ENCODE measurements at places on chromosomes 5 and 9.

GRCh38 chr9:71941998-71942567, 30.6 kb downstream of the C9orf85 start:
- no peak for DNase-seq

- no peak for DNase-seq
Observed at GRCh38 chr5:78971998-78972397, 13.1 kb downstream of the ARSB start.

DNA sequence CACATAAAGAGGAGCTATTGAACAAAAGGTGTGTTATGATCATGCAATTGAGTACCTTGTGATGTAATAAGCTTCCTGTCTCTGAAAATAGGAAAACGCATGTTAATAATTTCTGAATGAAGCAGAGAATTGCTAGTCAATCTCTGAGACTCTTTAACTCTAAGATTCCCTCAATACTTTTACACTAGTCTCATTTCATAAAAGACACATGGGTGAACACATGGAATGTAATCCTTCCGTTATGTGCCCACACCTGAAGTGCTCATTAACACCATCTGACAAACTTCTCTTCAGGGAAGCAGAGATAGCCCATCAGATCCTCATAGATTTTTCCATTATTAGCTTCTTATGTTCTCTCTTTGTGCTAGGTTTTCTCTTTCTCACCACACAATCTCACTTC, 182.4 kb downstream of the TLR4 start:
- no peak for DNase-seq

GRCh38 chr5:131382407-131383395, 118.8 kb downstream of the CDC42SE2 start:
- peak; percentile 27 for DNase-seq

DNA sequence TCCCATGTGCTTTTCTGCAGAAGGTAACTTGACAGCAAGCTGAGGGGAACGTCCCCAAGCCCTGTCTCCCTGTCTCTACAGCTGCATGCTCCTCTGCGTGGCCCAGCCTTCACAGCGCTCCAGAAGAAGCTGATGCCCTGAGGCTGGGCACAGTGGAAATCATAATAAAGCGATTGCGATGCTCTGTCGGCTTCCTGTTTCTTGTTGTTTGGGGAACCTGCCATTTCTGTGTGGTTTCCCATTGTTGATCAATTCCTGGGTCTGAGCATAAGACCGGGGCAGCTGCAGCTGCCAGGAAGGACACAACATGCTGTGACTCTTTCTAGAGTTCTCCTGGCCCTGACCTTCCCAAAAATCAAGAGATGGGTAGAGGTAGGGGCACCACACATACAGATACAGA, 7.2 kb upstream of the DNAJB5 start:
- no peak for DNase-seq

GRCh38 chr5:132342291-132343180, 27.0 kb upstream of the SLC22A5 start:
- no peak for DNase-seq

DNA sequence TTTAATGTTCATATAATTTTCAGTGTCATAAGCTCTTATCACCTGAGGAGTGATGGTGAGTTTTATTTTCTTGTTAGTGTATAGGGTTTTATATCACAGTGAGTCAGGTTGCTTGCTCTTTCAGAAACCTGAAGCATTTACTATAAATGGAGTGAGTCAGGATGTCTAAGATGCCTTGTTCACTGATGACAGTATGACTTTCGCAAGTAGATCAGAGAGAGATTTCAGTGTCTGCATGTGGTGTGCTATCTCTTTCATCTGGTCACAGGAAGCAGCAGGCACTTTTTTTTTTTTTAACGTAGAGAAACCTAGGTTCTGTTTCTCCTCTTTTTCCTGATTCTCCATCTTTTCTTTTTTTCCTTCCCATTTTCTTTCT, 237.1 kb downstream of the DMRTA1 start:
- DNase-seq = no peak

DNA sequence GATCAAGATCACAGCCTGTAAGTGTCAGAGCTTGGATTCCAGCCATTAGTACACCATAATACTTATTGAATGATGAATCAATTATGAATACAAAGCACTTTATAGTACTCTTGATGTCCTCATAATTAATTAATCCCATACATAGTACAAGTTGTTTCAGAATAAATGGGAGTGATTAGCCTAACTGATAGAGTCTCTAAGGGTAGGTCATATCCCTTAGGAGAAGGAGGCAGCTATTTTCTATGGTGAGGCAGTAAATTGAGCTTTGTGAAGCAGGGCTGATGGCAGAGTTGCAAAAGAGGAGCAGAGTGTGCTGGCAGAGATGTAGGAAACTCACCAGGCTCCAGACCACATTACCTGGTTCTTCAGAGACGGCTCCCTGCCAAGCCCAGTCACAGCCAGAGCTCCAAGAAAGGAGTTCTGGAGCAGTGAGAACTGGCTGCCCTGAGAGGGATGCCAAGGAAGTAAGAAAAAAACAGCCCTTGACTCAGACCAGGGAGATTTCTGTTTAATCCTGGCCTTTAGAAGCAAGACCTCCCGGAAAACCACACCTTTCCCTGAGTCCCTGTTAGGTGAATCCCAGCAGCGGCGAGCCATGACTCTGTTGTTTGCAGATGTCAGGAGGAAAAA, 112.9 kb downstream of the SH3TC2 start:
- no peak for DNase-seq

- no peak for DNase-seq
Observed at GRCh38 chr5:172575816-172576545, 65.1 kb upstream of the NEURL1B start.

DNA sequence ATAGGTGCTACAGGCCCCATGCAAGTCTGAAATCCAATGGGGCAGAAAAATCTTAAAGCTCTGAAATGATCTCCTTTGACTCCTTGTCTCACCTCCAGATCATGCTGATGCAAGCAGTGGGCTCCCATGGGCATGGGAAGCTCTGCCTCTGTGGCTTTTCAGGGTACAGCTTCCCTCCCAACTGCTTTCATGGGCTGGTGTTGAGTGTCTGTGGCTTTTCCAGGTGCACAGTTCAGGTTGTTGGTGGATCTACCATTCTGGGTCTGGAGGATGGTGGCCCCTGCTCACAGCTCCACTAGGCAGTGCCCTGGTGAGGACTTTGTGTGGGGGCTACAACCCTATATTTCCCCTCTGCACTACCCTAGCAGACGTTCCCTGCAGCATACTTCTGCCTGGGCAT, 103.5 kb downstream of the STARD4 start:
- DNase-seq = no peak

DNA sequence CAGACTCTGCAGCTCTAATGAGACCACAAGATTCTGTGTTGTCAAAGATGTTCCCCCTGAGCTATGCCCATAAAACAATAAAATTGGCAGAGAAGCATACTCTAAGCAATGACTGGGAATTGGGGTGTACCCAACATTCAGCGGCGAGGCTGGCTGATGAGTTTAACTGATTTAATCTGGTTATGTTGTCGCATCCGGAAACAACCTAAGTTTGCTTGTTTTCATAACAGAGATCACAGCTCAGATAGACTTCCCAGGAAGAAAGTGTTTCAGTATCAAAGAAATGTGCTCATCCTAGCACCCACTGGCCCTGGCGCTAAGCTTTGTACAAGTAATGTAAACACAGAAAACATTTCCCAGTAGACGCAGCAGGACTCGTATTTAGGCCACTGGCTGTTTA, 7.4 kb downstream of the SEMA5A start:
- DNase-seq = no peak

DNA sequence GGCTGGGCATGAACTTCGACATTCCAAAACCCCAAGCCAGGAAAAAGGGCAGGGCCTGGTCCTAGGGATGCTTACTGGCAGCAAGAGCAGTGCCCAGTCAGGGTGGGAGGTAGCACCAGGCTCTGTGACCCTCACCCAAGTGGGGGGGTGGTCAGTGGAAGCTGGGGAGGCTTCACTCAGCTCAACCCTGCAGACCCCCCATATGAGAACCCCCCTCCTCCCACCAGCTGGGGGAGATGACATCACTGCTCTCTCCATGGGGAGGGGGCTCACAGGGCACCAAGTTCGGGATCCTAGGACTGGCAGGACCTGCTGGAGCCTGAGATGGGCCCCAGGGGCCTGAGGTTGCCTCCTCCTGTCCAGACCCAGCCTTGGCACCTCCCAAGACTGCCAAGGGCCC, 4.7 kb downstream of the DNLZ start:
- DNase-seq = no peak

DNA sequence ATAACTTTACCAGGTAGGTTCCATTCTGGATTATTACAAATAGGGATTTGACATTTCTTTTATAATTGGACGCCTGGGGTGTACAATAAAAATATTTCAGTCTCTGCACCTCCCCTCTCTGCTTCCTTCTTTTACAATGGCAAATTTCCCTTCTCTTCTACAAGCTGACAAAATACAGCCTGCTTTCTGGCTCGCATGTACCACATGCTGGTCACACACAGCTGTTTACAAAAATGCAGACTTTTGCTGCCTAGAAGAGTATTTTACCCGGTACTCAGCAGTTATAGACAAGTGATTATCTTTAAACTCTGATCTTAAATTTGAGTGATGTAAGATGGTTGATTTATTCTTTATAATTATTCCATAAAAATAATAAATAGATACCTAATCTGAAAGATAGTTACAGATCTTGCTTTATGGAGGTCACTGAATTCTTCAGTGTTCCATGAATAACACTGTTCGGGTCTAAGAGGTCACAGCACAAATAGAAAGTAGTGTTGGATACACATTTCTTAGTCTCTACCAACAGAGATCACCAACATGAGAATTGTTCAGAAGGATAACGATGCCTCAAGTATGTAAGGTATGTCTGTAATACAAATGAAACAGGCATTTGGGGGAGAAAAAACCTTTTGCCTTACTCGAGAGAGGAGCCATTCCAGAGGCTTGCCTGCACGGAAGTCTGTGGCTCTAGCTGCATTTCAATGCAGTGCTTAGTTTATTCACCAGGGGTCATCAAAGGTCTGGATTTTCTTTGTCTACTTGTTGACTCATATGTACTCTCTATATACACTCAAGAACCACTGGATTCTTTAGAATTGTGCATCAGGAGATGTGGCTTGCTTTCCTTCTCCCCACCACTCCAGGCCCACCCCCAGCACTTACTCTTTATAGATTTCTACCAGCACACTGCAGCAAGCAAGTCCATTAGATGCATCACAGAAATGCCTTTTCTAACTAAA, 206.6 kb upstream of the RFX3 start:
- peak; percentile 33 for DNase-seq

- DNase-seq = no peak
Observed at GRCh38 chr5:107387526-107388140, 283.1 kb downstream of the EFNA5 start.

DNA sequence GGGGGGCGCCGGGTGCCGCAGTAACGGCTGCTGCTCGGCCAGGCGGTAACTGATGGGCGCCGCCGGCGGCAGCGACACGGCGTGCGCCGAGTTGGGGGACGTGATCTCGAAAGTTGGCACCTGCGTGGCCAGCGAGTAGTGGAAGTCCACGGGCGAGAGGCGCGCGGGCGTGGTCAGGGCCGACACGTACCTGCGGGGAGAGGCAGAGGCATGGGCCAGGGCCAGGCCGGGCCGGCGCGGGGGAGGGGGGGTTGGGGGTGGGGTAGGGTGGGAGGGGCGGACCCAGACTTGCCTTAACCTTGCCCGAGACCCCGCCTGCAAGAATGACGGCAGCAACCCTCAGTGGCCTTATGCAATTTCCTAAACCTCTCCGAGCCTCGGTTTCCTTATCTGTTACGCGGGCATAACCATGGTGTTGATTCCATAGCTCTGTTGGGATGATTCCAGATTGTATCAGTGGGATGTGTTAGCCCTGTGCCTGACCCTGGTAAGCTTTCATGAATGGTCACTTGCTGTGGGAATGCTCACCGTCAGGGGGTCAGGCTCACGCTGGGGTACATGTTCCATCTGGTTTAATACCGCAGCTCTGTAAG, 53.0 kb downstream of the PSD2 start:
- DNase-seq = peak; percentile 30

DNA sequence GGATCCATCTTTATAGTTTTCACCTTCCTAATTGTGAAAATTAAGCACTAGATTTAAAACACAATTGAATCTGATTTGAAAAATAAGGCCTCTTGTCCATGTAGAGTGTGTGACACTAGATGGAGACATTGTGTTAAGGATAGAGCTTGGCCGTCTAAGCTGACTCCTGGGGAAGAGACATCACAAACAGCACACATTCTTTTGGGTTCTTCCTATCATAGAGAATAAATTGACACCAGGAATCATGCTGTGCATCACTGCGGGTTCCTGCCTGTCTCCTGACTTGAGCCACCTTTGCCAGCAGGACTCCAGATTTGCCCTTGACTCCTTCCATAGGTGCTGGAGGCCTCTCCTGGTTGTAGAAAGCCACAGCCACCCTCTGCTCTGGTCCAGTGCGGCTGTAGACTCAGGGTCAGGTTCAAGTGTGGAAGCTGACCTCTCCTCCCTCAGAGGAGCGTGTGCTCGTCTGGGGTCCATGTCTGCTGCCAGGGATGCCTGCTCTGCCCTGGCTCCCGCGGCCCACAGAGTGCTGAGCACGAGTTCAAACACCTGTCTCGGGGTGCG, 11.2 kb downstream of the ROPN1L start:
- DNase-seq = no peak

DNA sequence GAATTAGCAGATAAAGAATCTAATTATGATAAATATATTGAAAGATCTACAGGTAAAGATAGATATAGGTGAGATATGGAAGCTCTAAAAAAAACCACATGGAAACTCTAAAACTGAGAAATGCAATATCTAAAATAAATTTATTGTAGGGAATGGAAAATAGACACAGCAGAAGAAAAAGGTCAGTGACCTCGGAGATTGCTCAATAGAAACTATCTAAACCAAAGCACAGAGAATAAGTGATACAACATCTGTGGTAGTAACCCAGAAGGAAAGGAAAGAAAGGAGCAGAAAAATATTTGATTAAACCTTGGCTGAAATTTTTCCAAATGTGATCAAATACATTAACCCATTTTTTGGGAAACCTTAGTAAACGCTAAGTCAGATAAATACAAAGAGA, 43.1 kb upstream of the GLIPR2 start:
- no peak for DNase-seq

DNA sequence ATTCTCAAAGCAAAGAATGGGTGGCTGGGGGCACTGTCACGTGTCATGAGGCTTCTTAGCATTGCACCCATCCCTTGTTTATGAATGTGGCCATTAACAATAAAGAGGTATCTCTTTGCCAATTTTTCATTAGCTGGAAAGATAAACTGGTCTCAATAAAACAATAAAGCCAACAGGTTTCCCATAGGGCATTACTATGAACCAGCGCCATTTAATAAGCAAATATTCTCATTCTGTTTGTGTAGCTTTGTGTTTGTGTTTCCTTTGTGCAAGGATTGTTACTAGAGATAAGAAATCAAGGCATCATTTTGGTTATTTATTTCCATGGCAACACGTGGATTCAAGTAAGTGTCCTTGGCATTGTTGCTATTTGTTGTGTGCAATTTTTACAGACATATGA, 37.6 kb upstream of the CAST start:
- DNase-seq = no peak

- no peak for DNase-seq
Observed at GRCh38 chr5:113245427-113246225, 189.2 kb downstream of the TSSK1B start.

DNA sequence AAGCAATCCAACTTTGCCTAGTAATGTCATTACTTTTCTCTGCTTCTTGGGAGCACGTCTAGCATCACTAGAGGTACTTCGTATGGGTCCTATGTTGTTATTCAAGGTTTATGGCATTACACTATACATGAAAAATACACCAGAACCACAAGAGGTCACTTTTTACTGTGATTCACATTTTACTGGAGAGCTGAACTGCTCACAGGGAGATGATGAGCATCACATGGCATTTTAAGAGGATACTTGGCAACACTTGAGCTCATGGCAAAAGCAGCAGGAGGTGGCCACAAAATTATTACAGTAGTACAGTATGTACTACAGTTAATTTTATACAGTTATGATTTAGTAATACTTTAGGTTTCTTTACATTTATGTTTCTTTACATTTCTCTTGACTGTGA, 223.4 kb downstream of the PARP8 start:
- no peak for DNase-seq

Measured in activated naive CD8-positive, alpha-beta T cell treated with anti-CD3 and anti-CD28 coated beads, Interleukin-2, amount 50 U/mL, for 24 hours (primary cell).